ENCODE measurements at places on chromosomes 1 and 21.
A peak's percentile ranks its signal among the peaks of the same experiment; 100 is the strongest.

DNA sequence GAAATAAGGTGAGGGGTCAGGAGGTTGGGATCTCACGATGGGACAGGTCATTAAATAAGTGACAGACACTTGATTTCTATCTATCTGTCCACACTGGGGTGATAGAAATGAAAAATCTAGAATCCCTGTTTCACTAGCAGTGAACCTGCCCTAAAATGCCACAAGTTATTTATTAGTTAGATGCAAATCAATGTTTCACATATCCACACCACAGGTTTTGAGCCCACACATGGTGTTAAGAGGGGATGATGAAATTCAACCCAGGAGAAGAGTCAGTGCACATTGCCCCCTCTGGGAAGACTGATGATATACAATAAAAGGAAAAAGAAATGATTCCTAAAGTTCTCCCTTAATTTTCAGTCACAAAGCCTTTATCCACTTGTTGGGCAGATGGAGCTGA lies 10.1 kb upstream of the NTPCR start:
- DNase-seq: no peak

DNA sequence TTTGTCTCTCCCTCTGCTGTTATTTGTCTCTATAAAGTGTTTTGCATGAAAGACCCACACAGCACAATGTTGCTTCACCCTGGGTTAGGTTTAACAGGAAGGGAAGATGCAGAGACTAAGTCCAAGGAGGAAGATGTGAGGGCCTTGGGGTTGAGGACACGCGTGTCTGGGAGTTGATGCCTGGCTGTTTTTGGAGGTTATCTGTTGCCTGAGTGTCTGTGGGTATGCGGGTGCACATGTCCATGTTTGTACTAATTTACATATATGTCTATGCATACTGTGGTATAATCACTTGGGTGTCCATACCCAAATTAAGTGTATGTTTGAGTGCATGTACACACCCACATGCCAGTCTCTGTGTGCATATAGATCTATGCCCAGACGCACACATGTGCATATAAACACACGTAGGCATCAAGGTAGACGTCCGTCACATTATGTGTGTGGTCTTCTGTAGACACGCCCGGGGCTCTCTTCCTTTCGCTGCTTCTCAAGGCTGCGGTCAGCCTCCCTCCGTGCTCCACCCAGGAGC lies 962 bp upstream of the MAN1C1 start:
- no peak for DNase-seq

GRCh38 chr1:43414634-43415223 lies 25.0 kb downstream of the SZT2 start:
- DNase-seq: peak; percentile 33

GRCh38 chr1:196423612-196424011 lies 184.6 kb downstream of the KCNT2 start:
- DNase-seq: no peak

DNA sequence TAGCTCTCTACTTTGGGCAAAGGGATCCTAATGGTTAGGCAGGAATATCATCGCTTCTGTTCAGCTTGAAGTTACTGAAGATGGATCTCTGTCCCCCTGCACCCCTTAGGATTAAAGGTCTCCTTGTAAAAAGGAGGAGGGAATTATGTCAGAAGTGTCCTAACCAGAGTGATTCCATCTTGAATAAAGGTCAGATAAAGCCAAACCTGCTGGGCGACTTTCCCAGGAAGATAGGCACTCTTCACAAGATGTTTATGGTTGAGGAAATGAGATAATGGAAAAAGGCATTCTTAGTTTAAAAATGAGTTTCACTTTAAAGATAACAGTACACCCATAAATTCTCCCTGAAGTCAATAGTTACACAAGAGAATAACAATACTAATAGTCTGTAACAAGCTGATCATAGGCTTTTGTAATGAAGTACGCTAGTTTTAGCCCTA lies 1.7 kb upstream of the NENF start:
- DNase-seq: no peak

DNA sequence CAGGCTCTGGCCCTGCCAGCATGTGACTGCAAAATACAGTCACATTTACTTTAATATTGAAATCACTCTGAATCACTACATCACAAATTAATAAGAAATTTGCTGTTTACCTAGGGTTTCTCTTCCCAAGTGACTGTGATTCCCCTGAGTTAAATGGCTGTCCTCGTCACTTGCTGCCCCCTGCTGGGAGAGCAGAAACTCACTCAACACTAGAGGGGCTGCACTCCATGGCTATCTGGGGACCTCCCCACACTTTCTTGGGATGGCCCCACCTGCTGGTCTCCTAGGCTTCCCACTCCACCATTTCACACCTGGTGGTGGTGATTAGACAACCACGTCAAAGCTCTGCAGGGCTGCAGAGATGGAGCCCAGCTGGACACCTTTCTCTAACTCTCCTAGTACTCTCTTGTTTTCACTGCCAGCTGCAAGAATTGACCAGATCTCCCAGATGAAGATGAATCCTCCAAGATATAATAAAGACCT lies 63.4 kb downstream of the CD2 start:
- DNase-seq: peak; percentile 41

GRCh38 chr1:218525451-218526197 lies 180.5 kb downstream of the TGFB2 start:
- no peak for DNase-seq

GRCh38 chr1:160560045-160560705 lies 19.1 kb downstream of the CD84 start:
- DNase-seq: no peak

GRCh38 chr1:46581681-46582455 lies 22.2 kb downstream of the MKNK1 start:
- no peak for DNase-seq

DNA sequence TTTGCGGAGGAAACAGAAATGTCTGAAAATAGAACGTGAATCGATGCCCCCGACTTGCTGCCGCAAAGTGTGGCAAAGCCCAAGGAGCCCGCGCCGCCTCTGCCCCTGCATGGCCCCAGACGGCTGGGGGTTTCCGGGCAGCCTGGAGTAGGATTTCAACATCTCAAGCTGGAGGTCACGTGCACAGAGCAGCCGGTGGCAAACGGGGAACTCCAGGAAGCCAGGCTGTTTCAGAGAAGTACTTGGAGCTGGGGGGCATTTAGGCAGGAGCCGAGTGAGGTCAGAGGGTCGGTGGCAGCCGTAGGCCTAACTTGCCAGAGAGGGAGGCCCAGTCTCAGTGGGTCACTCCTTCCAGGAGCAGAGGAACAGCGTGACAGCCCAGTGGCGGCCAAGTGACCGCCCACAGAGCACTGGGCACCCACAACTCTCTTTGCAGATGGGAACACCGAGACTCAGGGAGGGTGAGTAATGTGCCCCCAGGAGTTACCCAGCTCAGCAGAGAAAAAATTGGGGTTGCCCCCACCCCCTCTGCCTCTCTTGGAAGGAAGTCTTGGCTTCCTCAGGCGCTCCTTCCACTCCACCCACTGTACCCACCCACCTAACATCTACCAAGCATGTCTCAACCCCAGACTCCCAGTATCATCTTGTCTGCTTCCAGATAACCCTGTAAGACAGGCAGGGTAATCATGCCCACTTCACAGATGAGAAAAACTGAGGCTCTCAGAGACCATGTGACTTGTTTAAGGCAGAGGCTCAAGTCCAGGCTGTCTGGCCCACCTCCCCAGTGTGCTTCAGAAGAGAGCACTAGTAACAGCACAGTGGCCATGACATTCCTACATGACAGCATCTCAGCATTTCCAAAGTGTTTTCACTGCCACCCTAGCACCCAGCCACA lies 179.4 kb downstream of the HIVEP3 start:
- peak; percentile 41 for DNase-seq

DNA sequence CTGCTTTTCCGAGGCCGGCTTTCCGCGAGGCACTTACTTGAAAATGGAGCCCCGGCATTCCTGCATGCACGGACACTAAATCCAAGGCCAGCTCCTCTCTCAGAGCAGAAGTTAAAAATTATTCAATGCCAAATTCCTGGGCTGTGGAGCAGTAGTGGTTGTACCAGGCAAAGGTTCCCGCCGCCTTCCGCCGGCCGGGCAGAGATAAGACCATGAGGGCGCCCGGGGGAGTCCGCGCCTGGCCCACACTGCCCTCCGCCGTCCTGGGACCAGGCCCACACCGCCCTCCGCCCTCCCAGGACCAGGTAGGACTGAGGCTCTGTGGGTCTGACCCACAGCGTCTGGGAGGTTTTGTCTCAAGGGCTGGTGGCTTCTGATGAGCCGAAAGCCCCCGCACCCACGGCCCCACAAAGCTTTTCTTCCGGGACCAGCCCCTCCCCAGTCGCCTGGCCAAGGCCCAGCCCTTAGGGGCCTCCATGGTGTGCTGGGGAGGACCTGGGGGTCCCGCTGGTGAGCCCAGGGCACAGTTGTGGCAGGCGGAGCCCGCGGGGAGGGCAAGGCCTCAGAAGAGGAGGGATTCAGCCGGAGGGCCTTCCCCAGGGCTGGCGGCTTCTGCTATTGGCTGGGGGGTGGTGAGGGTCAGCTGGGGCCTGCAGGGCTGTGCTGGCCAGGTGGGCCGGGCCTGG lies 12.7 kb upstream of the C1orf159 start:
- no peak for DNase-seq

DNA sequence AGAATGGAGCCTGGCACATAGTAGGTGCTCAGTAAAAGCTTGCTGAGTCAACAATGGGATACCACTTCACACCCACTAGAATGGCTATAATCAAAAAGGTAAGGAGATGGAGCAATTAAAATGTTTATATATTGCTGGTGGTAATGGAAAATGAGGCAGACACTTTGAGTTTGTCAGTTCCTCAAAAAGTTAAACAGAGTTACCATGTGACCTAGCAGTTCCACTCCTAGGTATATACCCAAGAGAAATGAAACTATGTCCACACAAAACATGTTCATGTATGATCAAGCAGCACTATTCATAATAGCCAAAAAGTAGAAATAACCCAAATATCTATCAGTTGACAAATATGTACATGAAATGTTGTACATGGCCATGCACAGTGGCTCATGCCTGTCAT lies 74.8 kb upstream of the ECE1 start:
- no peak for DNase-seq

DNA sequence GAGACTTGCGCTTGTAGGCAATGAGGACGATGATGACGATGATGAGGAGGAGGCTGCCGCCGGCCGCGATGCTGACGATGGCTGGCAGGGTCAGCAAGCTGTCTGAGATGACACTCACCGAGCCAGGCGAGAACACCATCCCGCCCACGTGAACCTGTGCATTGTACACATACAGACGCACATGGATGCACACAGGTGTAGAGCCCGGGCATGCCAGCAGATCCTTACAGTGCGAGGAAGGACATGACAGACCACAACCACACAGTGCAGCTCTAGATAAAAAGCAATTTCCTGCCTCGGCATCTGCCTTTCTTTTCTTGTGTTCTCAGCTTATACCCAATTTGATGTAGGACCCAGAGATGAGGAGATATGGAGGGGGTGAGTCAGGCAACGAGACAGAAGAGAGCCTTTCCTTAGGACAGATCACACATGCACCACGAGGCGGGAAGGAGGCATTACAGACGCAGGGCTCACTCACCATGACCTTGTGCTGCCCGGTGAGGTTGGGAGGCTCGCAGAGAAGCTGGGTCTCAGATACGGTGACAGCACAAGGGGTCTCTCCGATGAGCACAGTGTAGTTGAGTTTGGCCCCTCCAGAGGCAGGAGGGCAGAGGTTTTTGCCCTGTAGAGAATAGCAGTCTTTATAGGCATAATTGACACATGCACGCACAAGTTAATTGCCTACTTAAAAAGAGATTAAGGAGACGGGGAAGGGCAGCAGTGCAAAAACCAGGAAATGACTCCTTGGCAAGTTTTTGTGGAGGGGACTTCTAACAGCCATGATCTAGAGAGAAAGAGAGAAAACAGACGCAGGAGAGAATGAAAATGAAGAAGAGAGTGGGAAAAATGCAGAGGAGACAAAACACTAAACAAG lies 133.9 kb upstream of the CD34 start:
- DNase-seq: no peak

GRCh38 chr1:81375884-81376548 lies 424.7 kb upstream of the ADGRL2 start:
- DNase-seq: no peak

- DNase-seq: no peak
These were observed 4.6 kb downstream of the CRYBG2 start for GRCh38 chr1:26349188-26349876.

- DNase-seq: no peak
These were observed 332.7 kb downstream of the NEGR1 start for GRCh38 chr1:71949681-71950080.

DNA sequence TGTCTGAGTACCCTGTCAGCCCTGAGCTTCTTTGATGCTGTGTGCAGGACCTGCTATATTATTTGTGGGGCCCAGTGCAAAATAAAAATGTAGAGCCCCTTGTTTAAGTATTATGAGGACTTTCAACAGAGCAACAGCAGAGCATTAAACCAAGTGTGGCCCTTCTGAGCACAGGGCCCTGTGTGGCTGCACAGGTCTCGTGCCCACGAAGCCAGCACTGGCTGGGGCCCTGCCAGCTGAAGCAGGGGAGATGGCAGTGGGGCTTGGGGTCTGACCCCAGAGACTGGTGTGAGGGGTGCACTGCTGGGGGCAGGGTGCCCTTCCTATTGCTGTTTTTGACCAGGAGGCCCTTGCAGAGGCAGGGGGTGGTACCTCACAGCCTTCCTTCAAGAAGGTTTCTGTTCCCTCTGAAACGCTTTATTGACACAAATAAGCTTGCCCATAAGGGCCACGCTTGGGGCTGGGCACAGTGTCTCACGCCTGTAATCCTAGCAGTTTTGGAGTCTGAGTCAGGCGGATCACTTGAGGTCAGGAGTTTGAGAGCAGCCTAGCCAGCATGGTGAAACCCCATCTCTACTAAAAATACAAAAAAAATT lies 2.2 kb upstream of the SEMA4A start:
- no peak for DNase-seq

- DNase-seq: no peak
These were observed 12.9 kb downstream of the ARHGEF16 start for GRCh38 chr1:3467096-3468036.

- DNase-seq: no peak
These were observed at the start of gene OR2L5 for GRCh38 chr1:248013229-248013710. OR2L5 (plus strand) TSS chr1:248013660; CDS start chr1:248021948, 8,288 bp downstream.

GRCh38 chr1:227428803-227429202 lies 110.5 kb upstream of the CDC42BPA start:
- no peak for DNase-seq

GRCh38 chr1:51231120-51231519 lies 5.0 kb upstream of the RNF11 start:
- no peak for DNase-seq

DNA sequence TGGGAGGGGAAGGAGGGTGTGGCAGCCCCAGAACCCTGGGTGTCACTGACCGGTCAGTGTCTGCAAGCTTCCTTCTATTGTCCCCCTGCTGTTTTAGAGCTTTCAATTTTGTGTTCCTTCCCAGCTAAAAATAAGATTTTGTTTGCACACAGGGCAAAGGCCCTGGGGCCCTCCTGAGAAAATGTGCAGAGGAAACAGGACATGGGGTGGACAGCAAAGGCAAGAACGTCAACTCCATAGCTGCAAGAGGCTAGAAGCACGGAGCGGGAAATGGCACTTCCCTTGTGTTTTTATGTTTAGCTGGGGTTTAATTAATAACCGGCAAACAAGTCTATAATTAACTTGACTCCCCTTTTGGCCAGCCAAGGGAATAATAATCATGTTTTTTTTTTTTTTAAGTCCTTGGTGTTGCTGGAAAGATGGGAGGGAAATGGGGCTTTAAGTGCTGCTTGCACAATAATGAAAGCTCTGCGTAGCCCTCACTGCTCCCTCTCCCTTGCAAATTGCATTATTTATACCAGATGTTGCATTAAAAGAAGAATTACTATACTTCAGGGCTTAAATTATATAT lies 261.4 kb upstream of the USP24 start:
- DNase-seq: no peak
